ENCODE measurements at places on chromosomes 2 and 18. TPM values are rescaled to one million over a fixed set of nuclear protein-coding genes. Genes with fewer than 3 reads are reported as not detected.

Gene SIX3
- not detected for total RNA-seq

Gene NXPH2
- total RNA-seq: not detected

DNA sequence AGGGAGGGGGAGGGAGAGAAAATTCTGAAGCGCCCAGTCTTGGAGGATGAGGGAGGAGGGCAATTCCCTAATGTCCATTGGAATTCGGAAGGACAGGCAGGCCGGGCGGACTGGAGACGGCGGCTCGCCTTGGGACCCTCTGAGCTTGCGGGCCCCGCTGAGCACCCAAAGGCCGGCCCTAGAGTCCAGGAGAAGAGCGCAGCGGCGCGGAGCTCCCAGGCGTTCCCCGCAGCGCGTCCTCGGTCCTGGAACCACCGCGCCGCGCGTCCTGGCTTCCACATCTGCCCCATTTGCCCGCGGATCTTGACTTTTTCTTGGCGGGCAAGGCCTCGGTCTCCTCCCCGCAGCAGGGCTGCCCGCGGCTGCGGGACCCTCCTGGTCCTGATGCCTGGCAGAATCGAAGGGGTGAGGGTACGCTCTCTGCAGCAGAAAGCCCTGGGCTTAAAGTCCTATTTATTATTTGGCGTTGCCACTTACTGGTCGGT lies 675 bp upstream of the MLPH start:
- no peak for DNase-seq

- no peak for DNase-seq
Observed at GRCh38 chr2:98108110-98108509, 21.1 kb downstream of the VWA3B start.

- no peak for DNase-seq
Observed at GRCh38 chr2:141020346-141020745, 1110.5 kb downstream of the LRP1B start.

DNA sequence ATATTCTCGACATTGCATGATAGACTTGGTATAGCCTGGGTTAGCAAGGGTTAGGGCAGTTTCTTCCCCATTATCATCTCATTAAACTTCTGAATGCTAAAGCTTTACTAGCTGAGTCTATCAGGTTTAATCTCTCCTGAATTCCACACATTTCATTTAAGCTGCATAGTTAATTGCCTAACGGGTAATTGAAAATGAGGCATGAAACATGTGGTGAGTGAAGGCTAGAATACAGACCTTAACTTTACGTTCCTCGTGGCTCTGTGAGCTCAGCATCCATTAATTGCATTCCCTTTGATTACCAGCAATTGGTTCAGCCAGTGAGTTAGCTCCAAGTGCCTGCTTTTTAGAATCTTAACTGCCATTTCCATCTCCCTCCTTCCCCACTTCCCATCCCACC lies 126.5 kb upstream of the MEX3C start:
- no peak for DNase-seq

DNA sequence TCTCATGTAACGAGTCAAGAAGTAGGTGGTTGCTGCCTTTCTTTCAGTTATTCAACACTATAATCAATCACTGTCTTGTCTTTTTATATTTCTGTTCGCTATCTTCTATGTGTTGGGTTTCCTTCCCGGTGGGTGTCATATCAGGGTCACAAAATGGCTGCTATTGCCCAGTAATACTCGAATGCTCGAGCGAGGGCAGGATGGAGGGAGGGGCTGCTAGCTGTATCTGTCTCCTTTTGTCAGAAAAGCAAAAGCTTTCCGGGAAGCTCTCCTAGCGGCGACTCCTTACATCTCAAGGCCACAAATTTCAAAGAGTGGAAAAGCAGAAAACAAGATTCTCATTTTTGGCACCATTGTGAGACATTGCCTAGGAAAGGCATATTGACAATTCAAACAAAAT lies 16.4 kb upstream of the GALNT3 start:
- DNase-seq: no peak

GRCh38 chr2:30949435-30949834 lies 142.2 kb upstream of the CAPN13 start:
- no peak for DNase-seq

DNA sequence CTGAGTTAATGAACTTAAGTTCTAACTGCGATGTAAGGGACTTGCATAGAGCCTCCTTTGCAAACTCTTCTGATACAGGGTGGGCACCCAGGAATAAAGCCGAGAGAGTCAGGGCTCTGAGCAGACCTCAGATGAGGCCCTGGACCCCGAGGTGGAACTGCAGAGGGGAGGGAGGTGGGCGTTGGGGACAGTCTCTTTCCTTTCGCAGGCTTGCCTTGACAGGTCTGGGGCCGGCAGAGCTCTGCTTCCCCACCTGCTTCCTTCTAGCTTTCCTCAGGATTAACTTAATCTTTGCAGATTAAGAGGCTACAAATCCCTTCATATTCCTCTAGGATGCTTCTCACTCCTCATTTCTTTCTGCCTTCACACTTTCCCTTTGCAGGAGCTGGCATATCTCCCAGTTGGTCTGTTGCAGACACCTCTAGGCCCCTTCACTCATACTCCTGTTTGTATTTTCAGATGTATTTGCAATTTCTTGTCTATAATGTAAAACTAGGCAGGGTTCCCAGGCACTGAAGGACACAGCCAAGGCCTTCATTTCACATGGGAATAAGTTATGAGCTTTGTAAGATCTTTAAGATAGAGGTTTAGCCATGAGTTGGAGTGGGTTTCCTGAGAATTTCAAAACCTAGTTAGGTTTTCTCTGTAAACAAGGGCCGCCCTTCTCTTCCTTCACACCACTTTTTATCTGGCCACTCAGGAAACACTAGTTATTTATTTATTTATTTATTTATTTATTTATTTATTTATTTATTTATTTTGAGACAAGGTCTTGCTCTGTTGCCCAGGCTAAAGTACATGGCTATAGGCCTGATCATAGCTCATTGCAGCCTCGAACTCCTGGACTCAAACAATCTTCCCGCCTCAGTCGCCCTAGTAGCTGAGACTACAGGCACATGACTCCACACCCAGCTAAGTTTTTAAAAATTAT lies 70.9 kb downstream of the MTCL1 start:
- no peak for DNase-seq

- DNase-seq: no peak
Observed at GRCh38 chr2:168277276-168277675, 29.9 kb upstream of the STK39 start.

- DNase-seq: no peak
Observed at GRCh38 chr2:183172220-183172887, 48.1 kb downstream of the NUP35 start.

Gene LHCGR
- not detected for total RNA-seq

Gene IL37
- not detected for total RNA-seq

DNA sequence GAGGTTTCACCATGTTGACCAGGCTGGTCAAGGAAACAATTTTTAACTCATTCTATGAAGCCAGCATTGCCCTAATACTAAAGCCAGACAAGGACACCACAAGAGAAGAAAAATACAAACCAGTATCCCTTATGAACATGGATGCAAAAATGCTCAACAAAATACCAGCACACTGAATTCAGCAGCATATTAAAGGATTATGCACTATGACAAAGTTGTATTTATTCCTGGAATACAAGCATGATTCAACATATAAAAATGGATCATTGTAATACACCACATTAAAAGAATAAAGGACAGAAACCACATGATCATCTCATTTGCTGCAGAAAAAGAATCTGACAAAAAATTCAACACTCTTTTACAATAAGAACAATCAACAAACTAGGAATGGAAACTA lies 138.7 kb downstream of the RAB3GAP1 start:
- no peak for DNase-seq

Gene IL1RN
- total RNA-seq: 0.85 TPM

DNA sequence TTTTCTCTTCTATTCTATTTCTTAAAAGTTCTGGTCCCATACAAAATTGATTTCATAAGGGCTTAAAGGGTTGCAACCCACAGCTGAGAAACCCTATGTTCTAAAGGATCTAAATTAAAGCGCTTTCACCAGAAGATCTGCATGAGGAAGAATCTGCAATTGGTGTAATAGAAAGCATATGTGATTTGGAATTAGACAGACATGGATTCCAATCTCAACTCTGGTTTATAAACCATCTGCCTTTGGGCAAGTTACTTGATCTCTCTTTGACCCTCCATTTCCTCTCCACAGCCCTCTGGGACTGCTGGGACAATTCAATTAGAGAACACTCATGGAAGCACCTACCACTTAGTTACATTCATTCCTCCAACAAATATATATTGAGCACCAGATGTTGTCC lies 178.7 kb downstream of the ANTXR1 start:
- DNase-seq: no peak

DNA sequence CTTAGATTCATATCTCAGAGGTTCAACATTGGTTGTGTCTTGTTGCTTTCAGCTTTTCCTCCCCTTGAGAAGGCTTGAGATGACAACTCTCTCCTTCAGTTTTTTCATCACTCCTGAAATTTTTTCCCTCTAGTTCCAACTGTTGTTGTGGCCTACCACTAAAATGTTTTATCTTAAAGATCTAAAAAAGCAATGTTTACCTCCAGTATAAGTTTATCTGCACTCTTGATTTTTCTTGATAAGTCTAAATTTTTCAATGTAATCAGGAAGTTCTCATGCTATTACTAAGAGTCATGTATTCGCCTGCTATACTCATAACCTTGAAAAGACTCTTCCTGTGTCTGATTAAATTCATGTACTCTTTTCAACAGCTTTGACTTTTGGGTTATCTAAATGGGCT lies 366.3 kb upstream of the TFPI start:
- DNase-seq: no peak

DNA sequence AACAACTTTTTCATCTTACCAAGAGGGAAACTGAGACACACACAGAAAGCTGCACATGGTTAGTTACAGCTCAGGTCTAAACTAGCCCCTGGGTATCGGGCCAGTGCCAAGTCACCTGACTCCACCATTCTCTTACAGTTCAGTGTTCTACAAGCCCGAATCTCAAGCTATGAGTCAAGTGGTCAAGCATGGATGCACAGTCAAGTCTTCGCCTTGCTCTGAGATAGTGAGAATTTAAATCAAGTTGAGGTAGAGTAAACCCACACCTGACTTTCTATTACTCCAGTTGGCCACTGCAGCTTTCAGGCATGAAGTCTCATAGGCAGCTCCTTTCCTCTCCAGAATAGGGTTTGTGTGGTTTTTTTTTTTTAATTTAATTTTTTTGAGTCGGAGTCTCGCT lies 34.5 kb upstream of the ARL5A start:
- no peak for DNase-seq

- DNase-seq: no peak
Observed at GRCh38 chr2:241257419-241258032, 57.9 kb downstream of the HDLBP start.

DNA sequence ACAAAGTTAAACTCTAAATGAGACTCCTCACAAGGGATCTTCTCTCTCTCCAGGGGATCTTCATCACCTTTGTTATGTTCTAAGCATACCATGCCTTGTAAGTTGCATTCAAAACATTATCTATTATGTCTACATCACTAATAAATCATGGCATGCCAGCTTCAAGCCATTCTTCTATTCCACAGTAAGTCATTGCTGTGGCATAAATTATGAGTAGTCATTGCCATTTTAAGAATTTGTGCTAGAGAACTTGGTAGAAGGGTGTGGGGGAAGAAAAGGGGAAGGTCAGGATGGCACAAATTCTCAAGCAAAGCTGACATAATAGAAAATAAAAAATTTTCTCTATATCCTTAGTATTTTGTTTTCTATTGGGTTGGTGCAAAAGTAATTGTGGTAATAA lies 33.5 kb downstream of the BARD1 start:
- no peak for DNase-seq

DNA sequence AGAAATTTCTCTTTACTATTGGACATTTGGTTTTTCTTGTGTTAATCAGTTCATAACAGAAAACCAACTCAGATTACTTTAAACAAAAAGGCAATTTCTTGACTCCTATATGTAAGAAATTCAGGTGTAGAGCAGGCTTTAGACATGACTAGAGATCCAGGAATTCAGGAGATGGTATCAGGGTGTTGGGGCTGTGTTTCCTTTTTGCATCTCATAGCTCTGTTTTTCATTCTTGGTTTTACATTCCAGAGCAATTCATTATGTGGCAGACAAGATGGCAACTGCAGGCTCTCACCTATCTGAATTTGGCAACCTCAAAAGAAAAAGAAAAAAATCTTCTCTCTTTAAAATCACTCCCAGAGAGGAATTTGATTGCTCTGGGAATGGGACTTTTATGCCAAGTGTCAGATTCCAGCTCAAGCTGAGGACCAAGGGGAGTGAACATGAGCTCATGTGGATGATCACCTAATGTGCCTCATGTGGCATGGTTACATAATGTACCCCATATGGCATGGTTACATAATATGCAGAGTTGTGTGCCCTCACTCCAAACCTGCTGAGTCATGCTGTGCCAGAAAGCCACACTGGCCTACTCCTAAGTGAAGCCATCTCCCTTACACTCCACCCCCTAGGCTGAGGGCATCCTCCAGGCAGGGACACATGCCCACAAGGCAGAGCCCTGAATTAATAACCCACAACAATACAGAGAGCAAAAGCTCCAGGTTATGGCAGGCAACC lies 282.7 kb downstream of the MBD2 start:
- DNase-seq: no peak

GRCh38 chr2:180416627-180417026 lies 409.5 kb upstream of the CWC22 start:
- no peak for DNase-seq

DNA sequence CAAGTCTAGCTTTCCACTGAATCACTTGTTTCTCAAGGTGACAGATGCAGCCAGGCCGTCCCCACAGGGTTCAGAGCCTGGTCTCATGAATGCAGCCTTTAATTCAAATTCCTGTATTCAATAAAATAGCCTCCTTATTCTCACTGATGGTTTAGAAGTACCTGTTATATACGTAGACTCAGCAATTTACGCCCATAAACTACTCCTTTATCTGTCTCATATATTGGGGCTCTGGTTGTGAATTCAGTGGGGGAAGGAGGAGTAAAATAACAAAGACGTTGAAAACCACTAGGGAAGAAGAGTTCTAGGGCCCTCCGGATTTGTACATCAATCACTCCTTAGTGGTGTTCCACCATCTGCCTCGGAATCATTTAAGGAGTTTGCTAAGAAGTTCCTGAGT lies 1.7 kb downstream of the OBSL1 start:
- no peak for DNase-seq

GRCh38 chr18:65983750-65984149 lies 232.9 kb downstream of the CDH7 start:
- no peak for DNase-seq

DNA sequence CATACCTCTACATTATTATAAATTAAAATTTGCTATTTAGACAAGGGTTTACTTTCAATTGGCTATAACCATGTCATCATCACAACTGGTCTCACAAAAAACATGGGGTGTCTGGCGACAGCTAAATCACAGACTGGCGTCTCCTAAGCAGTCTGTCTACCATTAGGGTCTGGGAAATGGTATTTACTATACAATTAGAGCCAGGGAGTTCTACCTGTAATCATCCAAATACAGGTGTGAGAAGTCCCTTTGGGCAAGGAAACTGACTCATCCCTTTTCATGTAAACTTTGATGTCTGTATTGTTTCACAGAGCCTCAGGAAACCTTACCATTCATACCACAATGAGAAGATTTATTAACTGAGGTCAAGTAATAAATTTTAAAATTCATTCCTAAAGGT lies 126.7 kb downstream of the OLA1 start:
- no peak for DNase-seq

DNA sequence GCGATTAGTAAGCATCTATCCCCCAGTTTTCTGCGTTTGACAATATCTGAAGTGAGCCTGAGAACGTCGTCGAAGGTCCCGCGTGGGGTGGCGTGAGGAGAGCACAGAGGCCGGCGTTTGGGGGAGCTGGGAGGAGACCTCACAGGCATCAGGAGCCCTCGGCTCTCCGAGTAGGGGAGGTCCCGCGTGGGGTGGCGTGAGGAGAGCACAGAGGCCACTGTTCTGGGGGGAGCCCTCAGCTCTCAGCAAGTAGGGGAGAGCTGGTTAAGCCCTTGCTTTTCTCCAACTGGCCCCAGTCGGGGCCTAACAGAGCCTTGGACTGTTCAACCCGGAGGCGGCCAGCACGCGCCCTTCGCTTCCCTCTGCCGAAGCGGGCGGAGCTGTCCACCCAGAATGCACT lies 134.3 kb downstream of the NFATC1 start:
- no peak for DNase-seq

All from activated CD8-positive, alpha-beta T cell treated with anti-CD3 and anti-CD28 coated beads for 36 hours (primary cell).